Fibroblast of skin of abdomen (primary cell): ENCODE measurements at places on chromosomes 11 and 22.

DNA sequence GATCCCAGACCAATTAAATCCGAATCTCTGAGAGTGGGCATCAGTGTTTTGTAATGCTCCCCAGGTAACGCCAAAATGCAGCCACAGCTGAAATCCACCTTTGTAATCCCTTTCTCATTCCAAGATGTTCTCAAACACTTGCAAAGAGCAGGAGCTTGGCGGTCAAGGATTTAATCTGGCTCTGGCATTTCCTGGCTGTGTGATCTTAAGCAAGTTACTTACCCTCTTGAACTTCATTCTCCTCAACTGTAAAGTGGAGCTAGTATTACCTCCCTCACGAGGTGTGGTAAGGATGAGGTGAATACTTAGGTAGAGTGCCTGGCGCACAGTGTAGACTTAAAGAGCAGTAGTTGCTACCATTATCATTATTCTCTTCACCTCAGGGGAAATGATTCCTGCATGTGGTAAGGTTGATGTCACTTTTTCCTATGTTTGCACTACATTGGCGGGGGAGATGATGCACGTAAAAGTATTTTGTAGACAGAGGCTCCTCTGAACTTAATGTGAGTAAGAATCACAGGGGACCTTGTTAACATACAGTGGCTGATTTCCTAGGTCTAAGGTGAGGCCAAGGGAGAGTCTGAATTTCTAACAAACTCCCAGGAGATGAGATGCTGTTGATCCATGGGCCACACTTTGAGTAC is 210.4 kb upstream of the PITPNB start:
- DNase-seq = no peak

DNA sequence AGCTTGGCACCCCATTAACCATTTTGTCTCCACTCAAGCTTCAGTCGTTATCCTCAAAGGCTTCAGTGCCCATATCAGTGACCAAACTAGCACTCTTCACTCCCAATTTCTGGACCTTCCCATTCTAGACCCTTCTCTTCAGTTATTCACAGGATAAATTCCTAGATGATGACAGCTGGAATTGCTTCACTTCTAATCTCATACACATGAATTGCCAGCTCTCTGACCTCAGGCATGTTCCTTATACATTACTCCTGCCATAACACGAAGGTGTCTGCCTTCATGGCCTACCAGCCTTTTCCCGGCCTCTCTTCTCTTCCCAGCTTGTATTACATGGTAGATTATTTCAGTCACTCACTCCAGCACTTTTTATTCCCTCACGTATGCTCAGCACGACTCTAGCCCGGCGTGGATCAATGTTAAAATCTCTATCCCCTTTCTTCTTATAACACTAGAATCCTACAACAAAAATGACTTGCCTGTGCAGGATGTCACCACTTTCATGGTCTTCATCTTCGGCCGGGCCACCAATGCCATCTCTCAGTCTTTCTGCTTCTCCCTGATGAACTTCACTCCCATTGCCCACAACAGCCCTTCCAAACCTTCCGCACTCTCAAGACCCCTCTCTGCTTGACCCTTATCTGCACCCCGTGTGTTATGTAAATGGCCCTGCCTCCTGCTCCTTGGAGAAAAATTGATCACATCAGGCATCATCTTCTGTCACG is 36.9 kb downstream of the EIF3F start:
- DNase-seq = peak; percentile 60

GRCh38 chr22:18929459-18929858 is 6.6 kb downstream of the PRODH start:
- no peak for DNase-seq

DNA sequence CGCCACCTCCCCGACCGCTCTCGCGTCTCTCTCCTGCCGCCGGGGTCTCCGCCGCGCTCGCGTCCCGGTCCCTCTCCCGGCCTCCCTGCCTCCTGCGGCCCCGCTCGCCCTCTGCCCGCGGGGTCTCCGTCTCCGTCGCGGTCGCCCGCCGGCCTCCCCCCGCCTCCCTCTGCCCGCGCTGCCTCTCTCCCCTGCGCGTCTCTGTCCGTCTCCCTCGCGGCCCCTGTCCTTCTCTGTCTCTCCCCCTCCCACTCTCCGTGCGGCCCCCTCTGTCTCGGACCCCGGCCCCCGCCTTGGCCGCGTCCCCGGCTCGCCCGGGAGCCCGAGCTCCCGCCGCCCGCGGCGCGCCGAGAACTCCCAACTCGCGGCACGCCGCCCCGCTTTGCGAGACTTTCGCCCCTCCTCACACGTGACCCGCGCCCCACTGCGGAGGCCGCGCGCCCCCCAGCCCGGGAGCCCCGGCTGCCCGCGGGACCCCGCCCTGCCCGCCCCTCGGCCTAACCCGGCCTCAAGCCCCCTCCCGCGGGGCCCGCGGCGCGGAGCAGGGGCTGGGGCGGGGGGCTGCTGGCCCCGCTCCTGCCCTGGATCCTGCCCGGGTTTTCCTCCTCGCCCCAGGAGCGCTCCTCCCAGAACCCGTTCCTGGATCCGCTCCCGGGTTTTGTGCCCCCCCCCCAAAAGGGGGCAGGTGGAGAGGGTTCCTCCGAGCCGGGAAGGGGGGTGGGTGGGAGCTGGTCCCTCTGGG is 702 bp upstream of the KCNJ4 start:
- peak; percentile 26 for DNase-seq

GRCh38 chr11:58928691-58929090 is 10.6 kb upstream of the GLYATL1 start:
- no peak for DNase-seq

- peak; percentile 87 for DNase-seq
Measured at GRCh38 chr22:36197065-36197440, 4.6 kb downstream of the APOL4 start.

- DNase-seq = no peak
Measured at GRCh38 chr11:107265591-107266121, 192.0 kb downstream of the CWF19L2 start.

DNA sequence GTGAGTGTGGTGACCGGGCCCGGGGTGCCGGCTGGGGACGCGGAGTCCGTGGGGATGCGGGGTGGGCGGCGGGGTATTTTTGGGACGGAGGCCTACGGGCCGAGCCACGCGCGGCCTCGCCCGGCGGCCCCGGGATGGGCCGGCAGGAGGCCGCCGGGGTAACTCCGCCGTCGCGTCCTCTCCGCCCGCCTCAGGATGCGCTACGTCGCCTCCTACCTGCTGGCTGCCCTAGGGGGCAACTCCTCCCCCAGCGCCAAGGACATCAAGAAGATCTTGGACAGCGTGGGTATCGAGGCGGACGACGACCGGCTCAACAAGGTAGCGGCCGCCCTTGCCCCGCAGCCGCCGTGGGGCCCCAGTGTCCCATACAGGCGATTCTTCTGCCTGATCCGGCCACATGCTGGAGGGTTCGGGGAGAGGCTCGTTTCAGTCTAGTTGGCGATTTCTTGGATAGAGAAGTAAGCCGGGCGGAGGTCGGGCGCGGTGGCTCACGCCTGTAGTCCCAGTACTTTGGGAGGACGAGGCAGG is 337 bp downstream of the RPLP2 start:
- DNase-seq = no peak

DNA sequence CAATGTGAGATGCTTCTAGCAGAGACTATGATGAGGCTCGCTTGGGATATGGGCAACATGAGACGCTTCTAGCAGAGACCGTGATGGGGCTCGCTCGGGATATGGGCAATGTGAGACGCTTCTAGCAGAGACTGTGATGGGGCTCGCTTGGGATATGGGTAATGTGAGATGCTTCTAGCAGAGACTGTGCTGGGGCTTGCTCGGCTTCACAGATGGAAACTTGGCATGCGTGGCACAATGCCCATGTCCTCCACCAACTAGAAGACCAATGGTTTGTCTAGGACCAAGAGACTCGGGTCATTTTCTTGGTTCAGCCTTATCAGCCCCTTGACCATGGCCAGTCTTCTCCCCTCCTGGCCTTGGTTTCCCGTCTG is 7.1 kb downstream of the MYEOV start:
- DNase-seq = no peak

DNA sequence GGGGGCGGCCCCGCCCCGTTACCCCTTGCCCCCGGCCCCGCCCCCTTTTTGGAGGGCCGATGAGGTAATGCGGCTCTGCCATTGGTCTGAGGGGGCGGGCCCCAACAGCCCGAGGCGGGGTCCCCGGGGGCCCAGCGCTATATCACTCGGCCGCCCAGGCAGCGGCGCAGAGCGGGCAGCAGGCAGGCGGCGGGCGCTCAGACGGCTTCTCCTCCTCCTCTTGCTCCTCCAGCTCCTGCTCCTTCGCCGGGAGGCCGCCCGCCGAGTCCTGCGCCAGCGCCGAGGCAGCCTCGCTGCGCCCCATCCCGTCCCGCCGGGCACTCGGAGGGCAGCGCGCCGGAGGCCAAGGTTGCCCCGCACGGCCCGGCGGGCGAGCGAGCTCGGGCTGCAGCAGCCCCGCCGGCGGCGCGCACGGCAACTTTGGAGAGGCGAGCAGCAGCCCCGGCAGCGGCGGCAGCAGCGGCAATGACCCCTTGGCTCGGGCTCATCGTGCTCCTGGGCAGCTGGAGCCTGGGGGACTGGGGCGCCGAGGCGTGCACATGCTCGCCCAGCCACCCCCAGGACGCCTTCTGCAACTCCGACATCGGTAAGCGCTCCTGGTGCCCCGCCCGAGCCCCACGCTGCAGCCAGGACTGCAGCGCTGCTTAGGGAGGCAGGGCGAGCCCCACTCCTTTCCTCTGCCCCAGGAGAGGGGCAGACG is at the start of gene TIMP3:
TSS of gene TIMP3 (plus strand) at position 169 of the 700 bp plus-strand sequence. CDS start at position 466, 297 bp downstream.
- peak; percentile 91 for DNase-seq

DNA sequence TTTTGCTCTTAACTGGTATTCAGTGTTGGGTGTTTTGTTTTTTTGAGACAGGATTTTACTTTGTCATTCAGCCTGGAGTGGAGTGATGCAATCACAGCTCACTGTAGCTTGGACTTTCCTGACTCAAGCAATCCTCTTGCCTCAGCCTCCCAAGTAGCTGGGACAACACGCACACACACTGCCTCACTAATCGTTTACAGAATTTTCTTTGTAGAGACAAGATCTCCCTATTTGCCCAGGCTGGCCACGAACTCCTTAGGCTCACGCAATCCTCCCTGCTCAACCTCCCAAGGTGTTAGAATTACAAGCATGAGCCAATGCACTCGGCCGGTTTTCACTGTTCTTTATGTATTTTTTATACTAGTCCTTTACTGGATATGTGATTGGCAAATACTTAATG is 51.0 kb upstream of the IGLL5 start:
- no peak for DNase-seq

DNA sequence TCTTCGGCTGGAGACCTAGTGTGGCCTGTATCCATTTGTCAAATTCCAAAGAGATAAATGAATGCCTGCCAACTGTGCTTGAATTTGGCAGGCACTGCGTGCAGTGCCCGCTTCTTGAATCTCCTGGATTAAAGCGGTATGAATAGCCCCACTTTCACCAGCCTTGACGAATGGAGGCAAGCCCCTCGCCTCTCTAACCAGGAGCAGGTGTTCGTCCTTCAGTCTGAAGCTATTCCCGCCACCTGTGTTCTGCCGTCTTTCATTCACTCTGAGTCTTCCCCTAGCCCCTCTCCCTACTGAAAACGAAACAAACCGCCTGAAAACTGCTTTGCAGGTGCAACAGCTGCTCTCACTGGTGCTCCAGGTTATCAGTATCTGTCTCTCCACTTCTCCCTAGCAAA is 11.2 kb downstream of the NLRP14 start:
- DNase-seq = no peak

DNA sequence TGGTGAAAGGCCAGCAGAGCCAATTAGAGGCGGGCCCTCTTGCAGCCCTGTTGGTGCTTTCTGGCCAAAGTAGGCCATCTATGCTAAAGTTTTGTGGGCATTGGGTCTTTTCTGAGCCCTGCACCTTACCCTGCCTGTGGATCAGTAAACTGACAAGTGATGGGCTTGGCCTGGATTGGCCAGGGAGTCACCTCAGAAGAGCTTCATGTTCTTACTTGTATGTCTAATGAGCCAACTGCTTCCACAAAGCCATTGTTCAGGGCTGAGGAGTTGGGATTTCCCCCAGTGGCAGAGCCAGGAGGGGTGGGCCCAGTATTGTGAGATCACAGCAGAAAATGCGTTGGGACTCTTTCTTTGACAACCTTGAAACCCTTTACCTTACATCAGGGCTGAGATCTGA is 90.4 kb downstream of the CWC15 start:
- DNase-seq = no peak
